ENCODE measurements at places on chromosomes 11 and 22.

DNA sequence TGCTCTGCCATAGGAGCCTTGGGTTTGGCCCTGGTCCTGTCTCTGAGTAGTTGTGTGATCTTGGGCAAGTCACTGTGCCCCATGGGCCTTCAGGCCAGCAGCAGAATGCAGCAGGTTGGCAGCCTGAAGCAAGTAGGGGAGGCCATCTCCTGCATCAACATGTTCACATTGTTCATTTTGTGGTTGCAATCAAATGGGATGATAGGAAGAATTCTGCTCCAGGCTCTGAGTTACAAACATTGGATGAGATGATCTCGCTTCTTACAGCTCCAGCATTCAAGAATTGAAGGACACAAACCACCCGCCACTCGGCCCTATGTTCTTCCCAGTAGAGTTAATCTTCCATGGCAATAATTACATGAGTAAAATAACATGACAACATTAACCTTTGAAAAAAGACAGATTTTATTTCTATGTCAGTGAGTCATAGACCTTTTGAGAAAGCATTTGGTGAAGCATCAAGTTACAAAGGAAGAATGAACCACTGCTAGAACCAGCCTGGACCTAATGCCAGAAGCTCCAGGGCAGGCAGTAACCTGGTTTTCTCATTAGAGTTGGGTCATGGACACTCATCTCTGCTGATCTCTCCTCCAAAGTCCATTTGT is 308.3 kb upstream of the NCAM1 start:
- DNase-seq, result no peak

DNA sequence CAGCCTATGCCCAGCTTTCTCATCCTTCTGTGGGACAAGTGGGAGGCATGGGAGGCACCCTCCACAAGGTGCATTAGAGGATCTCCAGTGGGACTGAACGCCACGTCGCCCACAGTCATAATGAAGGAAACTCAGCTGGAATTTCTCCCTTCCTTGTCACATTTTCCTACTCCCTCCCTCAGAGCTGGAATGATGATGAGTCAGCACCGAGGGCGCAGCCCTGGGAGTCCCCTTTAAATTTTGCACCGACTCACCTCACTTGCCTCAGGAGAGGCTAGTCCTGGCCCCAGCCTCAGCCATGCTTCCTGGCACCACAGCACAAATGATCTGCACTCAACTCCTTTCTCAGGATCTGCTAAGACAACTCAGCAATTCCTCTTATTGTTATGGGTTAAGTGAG is 34.3 kb downstream of the DBX1 start:
- no peak for DNase-seq

- DNase-seq, result no peak
Observed at GRCh38 chr11:13784441-13784840, 116.0 kb downstream of the FAR1 start.

GRCh38 chr11:771617-772204 is 5.6 kb downstream of the GATD1 start:
- DNase-seq, result no peak

DNA sequence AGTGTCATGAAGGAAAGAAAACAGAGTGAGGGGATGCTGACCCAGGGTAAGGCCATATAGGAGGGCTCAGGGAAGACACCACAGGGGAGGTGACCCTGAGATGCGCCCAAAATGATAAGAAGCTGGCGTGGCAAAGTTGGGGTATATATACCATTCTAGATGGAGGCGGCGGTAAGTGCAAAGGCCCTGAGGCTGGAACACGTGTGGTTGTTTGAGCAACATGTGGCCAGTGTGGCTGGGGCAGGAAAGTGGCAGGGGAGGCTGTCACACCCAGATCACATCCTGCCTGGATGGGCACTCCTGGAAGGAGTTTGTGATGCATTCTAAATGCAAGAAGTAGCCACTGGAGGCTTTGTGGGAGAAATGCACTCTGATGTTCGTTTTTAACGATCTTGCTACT is 70.2 kb downstream of the CYTH4 start:
- no peak for DNase-seq

DNA sequence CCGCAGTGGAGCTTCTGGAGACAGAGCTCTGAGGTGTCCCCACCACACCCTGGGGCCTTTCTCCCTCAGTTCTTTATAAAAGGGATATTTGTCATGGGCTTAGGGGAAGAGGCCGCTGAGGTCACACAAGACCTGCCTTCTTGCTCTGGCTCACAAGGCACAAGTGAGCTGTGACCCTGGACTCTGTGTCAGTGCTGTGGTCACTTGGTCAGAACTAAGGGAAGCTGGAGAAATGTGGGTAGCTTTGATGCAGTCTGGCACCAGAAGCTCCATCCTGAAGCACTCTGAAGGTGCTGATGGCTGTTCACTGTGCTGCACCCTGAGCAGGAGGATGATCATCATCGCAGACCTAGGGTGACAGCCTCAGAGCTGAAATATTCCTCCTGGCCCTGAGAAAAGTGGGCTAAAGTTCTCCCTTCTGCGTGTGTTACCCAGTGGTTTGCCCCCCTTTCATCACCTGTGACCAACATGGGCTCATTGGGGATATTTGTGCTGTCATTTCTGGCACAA is 28.1 kb upstream of the VPREB1 start:
- DNase-seq, result no peak

- no peak for DNase-seq
Observed at GRCh38 chr11:62715150-62716130, 8.0 kb downstream of the GNG3 start.

DNA sequence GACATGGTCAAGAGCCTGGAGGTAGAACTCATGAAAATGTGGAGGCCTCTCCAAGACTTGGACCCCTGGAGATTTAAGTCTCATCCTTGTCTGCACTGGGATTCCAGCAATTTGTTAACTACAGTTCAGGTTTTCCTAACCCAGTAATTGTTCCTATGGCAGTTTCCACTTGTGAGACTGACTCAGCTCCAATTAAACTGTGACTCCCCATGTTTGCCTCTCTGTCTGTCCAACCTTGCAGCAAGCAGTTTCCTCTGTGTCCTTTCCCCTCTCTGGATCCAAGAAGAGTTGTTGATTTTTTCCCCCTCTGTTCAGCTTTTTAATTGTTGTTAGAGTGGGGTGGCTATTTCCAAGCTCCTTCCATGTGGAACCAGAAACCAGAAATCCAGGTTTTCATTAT is 16.2 kb upstream of the ARHGAP20 start:
- no peak for DNase-seq

GRCh38 chr11:128705124-128705920 is 11.4 kb downstream of the FLI1 start:
- no peak for DNase-seq

- DNase-seq, result no peak
Observed at GRCh38 chr11:132987936-132988335, 544.4 kb downstream of the OPCML start.

DNA sequence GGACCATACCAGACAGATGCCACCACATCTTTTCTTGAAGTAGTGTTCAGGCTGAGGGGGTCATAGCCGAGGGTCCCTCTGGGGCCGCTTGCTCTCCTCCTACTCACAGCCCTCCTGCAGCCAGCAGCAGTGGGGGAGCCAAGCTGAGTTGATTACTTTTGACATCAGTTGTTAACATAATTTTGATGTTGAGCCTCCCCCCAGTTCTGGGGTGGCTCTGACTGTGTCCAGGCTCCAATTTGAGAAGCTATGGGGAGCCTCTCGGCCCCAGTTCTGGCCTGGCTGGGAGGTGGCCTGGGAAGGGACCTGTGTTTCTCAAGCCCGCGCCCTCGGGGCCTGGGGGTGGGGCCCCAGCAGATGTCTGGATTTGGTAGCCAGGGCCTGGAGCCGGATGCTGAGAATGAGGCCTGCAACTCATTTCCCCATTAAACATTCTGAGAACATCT is 47.9 kb downstream of the KCNQ1OT1 start:
- no peak for DNase-seq

- DNase-seq, result no peak
Observed at GRCh38 chr11:113667801-113668200, 38.3 kb downstream of the TMPRSS5 start.
